ENCODE measurements at places on chromosomes 1 and 21.

DNA sequence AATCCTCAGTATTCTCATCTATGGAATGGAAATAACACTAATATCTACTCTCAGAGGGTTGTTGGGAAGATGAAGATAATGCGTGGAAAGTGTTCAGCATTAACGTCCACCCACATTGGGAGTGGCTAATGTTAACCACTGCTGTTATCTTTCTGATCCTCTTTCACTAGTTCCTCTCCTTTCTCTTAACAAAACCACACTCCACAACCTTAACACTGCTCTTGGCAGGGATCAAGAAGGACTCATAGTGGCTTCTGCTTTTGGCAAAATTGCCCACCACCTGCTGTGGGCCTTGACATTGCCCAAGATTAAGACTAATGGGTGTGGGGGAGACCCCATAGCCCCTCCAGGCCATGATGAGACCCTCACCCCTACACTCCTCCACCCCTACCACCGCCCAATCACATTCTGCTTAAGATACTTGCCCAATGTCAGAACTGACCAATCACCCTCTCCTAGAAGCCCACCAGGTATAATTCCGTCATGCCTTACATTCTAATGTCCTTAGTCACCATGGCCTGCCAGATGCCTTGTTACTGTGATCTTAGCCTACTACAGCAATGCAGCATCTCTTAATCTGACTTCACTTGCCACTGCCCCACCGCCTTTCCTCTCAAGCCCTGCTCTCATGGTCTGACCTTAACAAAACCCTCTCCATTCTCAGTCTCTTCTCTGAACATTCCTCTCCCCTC lies 27.1 kb downstream of the DHCR24 start:
- DNase-seq, result no peak

GRCh38 chr1:98005326-98006010 lies 84.6 kb upstream of the DPYD start:
- DNase-seq, result no peak

- no peak for DNase-seq
These were observed 131.1 kb downstream of the PTPN14 start for GRCh38 chr1:214420341-214420740.

DNA sequence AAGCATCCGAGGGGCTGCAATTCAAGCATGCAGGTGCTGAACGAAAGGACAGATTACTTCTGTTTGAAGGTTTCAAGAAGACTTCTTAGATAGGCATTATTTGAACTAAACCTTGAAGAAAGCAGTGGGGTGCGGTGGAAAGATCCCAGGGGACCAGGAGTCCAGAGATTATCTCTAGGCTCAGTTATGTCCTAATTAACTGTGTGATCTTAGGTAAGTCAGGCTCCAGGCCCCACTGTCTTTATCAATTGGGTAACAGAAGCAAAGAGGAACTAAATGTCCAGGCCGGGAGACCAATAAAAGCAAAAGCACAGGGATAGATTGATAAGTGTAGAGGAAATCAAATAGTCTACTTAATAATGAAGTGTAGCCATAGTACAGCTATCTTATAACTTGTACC lies 72.9 kb upstream of the CDC42BPA start:
- no peak for DNase-seq

DNA sequence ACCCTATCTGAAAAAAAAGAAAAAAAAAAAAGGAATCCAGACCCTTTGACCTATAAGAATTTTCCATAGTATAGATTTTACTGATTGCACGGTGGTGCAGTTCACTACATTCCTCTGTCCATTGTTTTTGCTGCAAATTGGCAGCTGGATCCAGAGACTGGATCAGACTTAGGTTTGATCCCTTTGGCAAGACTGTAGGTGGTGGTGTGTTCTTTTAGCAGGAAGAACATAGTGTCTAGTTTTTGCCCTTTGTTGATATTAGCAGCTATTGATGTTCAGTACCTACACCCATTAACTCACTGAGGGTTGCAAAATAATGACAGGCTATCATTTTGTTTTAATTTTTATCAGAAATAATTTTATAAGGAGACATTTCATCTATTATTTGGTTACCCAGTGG lies 37.1 kb downstream of the OSBPL9 start:
- DNase-seq, result no peak

Data from T-helper 2 cell (primary cell).